ENCODE measurements at places on chromosomes 12 and 14.

GRCh38 chr14:79597566-79597965 is 613.7 kb downstream of the DIO2 start:
- DNase-seq: no peak

DNA sequence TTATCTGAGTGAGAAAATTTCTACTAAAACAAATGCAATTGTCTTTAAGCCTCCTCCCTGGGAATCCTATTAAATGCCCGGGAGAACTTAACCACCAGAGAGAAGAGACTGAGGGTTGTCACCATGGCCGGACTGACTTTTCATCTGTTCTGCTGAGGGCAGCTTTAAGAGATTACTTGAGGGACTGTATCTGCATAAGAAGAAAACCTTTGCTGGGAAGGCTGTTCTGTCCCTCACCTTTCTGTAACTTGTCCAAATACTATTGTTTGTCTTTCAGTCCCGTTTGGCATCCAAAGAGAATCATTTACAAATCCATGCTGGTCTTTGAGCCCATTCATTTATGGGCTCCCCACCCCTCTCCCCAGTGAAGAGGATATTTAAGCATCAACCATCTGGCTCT is 306.3 kb upstream of the FLRT2 start:
- DNase-seq: no peak

DNA sequence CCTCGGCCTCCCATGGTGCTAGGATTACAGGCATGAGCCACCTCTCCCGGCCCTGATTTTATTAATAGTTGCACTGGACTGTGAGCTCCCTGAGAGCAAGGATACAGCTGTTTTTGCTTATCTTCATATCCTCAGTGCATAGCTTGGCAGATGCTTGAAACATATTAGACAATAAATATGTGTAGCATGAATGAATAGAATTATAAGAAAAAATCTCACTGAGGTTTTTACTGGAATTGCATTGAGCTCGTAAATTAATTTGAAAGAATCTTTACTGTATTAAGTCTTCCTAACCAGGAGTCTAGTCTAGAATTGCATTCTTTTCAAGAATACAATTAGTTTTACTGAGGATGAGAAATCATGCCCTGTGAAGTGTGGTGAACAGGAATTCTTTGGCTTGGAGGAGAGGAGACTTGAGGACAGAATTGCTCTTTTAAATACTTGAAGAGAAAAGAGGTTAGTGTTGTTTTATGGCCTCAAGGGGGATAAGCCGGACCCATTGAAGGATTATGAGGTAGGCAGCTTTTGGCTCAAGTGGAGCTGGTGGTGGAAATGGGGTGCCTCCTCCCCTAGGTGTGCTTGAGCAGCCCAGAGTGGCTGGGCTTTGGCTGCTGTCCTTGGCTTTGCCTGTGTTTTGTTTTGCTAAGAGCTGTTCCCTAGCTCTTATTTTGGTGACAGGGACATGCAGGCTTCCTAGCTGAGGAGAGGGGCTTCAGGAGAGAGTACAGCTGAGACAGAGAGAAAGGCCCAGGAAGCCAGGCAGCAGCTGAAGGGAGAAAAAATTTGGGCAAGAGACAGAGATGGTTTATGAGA is 34.0 kb downstream of the PLEKHD1 start:
- DNase-seq: no peak

DNA sequence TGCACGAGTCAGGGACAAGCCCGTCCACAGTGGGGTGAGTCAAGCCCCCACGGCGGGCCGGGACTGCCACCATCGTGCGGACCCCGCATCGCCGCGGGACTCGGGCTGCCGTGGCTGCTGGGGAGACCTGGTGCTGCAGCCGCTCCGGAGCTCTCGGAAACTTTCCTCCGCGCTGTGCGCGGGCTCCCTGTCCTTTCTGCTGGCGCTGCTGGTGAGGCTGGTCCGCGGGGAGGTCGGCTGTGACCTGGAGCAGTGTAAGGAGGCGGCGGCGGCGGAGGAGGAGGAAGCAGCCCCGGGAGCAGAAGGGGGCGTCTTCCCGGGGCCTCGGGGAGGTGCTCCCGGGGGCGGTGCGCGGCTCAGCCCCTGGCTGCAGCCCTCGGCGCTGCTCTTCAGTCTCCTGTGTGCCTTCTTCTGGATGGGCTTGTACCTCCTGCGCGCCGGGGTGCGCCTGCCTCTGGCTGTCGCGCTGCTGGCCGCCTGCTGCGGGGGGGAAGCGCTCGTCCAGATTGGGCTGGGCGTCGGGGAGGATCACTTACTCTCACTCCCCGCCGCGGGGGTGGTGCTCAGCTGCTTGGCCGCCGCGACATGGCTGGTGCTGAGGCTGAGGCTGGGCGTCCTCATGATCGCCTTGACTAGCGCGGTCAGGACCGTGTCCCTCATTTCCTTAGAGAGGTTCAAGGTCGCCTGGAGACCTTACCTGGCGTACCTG is 1.1 kb downstream of the PDE3A start:
- DNase-seq: peak; percentile 12

GRCh38 chr14:94354638-94355185 is 31.6 kb upstream of the SERPINA6 start:
- DNase-seq: no peak
